ENCODE measurements at places on chromosomes 16 and 17.

DNA sequence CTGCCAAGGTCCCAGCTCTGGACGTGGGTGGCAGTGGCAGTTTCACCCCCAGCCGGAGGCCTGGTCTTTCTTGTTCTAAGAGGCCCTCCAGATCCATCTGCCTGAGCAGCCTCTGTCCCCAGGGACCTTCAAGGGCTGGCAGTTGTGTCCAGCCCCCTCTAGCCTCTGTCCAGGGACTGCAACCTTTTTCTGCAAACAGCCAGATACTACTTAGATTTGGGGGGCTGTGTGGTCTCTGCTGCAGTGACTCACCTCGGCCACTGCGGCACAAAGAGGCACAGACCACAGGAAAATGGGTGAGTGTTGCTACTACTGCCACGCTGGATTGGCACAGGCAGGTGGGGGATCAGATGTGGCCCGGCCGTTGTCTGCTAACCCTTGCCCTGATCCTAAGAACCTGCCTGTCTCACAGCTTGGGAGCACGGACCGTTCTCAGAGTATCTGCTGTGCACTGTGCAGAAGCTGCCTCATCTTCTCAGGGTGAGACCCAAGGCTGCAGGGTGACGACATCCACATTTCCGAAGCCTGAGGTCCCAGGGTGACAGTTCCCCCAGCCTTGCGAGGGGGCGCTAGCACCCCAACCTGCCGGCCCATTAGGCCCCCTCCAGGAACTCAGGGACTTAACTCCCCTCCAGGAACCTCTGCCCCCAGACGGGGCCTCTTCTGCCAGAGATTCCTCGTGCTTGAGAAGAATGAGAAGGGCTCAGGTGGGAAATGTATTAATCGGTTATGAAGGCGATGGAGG, 27.6 kb downstream of the MXRA7 start:
- DNase-seq, result no peak

GRCh38 chr16:3791701-3792100, 74.4 kb upstream of the TRAP1 start:
- DNase-seq, result no peak

GRCh38 chr17:38869526-38870258, at the start of gene LASP1:
Gene LASP1 (plus strand): TSS chr17:38870058. CDS start chr17:38870190, 132 bp downstream.
- DNase-seq, result peak; percentile 87

GRCh38 chr16:59368586-59368985, 634.5 kb upstream of the GOT2 start:
- DNase-seq, result no peak

- DNase-seq, result no peak
These were observed 97.5 kb downstream of the METRNL start for GRCh38 chr17:83176623-83177583.

DNA sequence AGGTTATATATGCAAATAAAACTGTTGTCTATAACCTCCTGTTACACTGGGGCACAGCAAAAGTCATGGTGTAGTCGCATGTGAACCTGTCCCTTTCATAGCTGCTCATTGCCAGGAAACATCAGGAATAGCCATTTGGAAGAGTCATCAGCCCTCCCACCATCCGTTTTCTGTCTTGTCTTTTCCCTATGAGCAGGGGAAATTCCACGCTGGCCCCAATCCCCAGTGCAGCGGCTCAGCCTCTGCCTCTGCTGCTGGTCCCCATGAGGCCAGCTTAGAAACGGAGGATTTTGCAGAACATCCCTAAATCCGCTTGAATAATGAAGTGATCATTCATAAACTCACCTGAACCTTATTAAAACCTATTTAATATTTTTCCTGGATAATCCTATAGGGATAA, 10.5 kb downstream of the MAPT start:
- DNase-seq, result no peak

DNA sequence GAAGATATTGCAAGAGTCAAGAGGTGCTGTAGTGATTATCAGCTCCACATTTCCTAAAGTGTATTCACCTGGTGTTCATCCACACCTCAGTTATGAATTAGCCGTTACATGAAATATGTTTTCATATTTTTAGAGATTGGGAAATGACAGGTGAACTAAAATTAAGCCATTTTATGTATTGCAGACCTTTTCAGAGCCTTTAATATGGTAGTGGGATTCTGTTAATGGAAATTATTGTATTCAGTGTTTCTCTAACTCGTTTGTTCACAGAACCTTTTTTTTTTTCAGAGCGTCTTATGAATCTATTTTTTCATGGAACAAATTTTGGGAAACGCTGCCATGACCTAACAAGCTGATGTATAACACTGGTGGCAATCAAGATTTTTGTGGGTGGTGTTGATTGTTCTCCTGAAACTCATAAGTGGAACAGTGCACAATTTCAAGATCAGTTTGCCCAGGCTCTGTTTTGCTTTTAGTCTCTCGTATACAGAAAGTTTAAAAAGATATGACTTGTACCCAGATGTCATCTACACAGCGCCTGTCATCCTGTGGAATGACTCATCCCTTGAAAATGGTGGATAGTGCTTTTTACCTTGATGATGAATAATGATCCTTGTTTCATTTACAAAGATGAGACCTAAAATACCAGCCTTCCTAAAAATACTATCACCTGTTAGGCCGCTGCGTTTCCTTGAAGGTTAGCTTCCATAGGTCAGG, 88.8 kb downstream of the ARHGAP44 start:
- DNase-seq, result no peak

DNA sequence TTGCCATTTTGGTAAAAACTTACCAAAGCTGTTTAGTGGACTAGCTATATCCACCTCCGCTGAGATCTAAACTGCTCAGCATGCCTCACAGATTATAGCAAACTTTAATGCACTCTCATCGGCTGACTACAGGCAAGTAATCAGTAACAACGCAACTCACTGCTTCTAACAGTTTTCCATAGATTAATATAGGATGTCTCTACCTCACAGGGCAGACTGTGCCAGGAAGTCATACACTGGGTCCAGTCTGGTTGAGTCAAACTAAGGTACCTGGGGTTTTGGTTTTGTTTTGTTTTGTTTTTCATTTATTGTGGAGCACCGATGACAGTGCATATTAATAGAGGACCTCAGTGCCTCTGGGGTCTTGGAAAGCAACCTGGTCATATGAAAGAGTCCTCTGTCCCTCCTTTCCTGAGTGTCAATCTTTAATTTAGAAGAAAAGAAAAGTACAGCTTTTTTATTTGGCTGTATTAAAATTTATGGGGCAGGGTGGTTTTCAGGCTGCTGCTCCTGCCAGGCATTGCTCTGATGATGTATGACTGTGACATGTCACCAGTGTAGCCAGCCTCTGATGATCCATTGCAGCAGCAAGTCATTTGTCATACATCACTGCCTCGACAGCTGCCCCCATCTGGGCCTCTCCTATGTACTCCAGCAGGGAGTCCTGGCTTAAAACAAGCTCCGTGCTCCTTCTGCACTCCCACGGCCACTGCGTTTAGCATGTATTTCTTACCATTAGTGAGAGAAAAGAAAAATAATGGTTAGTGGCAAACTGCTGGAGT, 854.1 kb downstream of the KCNJ2 start:
- DNase-seq, result no peak

GRCh38 chr16:578870-579405, 9.2 kb downstream of the PIGQ start:
- no peak for DNase-seq

GRCh38 chr17:77042476-77043231, 98.1 kb upstream of the SEC14L1 start:
- DNase-seq, result peak; percentile 57

GRCh38 chr17:38328620-38329019, 15.1 kb downstream of the GPR179 start:
- DNase-seq, result no peak

DNA sequence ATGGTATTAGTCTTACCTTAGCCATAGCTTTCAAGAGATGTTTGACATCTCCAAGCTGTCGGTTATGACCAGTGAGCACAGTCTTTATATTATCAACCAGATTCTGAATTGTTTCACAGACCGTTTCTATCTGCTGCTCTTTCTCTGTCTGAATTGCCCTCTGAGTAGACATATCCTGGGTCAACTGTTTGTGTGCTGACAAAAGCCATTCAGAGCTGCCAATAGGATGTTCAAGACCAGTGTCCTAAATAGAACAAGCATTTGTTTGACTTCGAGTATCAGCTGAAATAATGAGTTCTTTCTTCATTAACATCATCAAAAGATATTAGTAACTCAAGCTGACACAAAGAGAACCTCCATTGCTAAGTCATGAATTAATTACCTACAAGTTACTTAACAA, 14.9 kb upstream of the ARL6IP1 start:
- no peak for DNase-seq

DNA sequence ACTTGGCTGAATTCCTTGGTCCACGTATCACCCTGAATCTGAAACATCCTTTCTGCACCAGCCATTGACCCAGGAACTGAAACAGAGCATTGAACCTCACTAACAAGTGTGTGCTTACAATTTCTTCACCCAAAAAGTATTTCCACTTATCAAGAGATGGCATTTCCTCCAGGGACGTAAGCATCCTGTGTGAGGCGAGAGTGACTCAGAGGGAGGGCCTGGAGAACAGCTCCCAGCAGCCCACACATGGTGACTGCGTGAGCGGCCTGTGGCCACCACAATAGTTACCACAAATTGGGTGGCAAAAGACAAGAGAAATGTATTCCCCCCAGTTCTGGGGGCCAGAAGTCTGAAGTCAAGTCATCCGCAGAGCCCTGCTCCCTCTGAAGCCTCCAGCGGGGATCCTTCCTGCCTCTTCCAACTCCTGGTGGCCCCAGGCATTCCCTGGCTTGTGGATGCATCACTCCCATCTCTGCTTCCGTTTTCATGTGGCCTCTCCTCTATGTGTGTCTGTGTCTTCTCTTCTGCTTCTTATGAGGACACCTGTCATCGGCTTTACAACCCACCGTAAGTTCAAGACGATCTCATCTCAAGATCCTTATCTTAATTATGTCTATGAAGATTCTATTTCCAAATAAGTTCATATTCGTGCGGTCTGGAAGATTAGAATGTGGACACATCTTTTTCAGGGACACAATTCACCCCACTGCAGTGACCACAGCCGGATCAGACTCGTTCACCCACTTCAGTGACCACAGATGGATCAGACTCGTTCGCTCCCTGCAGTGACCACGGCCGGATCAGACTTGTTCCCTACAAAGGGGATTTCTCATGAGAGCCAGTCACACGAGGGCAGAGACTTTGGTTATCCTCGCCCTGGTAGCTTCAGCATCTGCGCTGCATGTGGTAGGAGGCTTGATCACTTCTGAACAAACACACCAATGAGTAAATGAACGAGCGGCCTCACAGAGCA, 122.6 kb upstream of the FOXF1 start:
- no peak for DNase-seq

DNA sequence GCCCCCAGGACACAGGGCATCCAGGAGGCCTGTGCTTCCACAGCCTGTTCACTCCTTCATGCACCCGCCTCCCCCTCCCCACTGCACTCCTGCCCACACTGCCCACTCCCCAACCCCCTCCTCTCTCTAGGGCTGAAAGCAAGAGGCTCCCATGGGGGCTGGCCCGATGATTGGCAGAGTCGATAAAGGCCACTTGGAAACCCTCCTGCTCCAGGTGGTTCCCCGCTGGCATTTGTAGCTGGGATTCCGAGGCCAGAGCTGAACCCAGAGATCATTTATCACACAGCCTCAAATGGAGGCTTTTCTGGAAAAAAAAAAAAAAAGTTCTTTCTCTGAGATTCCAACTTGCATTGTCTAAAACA, 74.1 kb downstream of the SREBF1 start:
- no peak for DNase-seq

DNA sequence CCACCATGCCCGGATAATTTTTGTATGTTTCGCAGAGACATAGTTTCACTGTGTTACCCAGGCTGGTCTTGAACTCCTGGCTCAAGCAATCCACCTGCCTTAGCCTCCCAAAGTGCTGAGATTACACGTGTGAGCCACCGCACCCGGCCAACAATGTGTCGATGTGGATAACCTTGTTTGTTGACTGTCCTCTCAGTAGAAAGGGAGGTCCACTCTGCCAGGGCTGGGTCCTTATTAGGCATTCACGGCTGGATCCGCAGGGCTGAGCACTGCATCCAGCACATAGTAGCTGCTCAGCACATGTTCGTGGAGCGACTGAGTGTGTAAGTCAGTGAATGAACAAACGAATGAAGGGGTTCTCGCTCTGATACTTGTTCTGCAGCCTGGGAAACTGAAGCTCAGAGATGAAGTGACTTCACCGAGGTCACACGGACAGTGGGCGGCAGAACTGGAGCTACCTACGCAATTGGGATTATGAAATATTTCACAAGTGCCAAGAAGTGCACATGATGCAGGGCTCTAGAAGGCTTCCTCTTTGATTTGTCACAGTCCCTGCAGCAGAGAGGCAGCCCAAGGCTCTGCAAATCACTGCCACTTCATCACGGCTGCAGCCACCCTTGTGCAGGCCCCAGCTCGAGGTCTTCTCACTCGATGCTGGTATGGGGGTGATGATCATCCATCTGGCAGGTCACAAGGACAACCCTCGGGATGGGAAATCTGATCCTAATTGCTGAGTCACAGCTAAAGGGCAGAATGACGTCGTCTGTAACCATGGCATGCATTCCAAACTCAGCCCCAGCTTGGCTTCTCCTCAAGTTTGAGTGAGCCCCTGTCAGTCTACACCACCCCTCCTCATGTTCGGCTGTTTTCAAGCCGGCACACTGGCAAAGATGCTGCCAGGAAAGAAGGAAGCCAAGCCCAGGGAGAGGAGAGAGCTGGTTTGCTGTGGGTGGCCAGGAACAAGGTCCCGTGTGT, 28.0 kb upstream of the SNN start:
- peak; percentile 50 for DNase-seq

DNA sequence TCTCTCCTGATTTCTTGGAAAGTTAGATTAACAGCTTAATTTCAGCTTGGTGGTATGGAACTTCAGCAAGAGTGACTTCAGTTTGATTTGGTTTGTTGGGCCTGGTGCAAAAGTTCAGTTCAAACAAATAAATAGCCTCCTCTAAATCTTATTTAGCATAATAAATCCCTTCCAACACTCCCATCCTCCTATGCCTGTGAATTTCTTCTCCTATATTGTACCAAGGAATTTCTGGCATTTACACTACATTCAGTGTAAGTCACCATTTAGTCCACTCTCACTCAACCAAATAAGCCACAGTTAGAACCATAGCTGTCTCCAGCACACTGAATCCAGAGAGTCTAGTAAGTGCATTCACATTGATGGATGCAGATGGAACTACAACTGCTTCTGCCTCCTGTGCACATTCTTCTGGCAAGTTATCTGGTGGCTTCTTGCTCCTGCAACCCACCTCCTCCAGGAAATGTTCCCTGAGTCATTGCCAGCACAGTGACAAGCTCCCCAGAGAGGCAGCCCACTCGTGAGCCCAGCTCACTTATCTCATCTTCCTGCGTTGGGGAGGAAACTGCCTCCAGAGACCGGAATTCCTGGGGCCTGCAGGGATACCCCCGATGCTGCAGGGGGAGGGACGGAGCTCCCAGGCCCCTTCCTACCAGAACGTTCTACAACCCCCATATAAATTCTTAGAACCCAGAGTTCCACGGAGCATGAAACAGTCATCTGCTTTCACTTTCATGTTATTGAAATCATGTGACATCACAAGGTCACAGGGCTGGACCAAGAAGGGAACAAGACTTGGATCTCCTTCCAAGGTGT, 318.3 kb downstream of the PHKB start:
- DNase-seq, result peak; percentile 3

Data from DMS79 treated with DMSO at 0.1 percent for 48 hours (cell line).